ENCODE measurements at places on chromosomes 16 and 17.

- DNase-seq = peak; percentile 70
Measured at GRCh38 chr16:4679850-4680636, 13.3 kb upstream of the NUDT16L1 start.

- DNase-seq = no peak
Measured at GRCh38 chr16:6031102-6031501, 933.5 kb upstream of the EEF2KMT start.

DNA sequence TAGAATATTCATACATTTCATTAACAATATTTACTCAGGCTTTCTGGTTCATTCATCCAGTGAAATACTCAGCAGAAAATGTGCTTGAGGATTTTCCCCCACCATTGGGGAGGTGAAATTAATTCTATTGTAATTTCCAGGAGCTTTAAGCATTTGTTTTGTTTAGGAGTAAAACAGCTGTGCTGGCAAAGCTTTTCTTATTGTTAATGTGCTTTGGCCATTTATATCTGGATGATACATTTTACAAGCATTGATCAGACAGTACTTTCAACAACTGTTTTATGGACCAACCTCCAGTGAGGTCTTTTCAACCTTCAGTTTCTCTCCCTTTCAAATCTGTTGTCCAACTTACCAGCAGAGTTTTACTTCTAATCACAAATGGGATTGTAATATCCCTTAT is 672.4 kb downstream of the CDH11 start:
- no peak for DNase-seq

- no peak for DNase-seq
Measured at GRCh38 chr16:56974549-56975300, 13.0 kb downstream of the CETP start.

DNA sequence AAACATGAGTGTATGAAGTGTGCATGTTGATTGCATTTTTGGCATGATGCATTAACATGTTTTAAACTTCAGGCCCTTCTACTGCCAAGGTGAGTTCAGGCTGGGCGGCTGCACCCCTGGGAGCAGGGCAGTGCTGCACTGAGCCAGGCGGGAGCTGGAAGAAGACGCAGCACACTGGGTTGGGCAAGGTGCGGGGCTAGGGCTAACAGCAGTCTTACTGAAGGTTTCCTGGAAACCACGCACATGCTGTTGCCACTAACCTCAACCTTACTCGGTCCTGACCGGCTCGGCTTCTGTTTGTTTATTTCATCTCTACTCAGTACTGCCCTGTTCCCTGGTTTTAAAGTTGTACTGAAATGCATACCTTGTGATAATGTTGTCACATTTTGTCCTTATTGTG is 61.0 kb downstream of the MAP2K4 start:
- DNase-seq = no peak

DNA sequence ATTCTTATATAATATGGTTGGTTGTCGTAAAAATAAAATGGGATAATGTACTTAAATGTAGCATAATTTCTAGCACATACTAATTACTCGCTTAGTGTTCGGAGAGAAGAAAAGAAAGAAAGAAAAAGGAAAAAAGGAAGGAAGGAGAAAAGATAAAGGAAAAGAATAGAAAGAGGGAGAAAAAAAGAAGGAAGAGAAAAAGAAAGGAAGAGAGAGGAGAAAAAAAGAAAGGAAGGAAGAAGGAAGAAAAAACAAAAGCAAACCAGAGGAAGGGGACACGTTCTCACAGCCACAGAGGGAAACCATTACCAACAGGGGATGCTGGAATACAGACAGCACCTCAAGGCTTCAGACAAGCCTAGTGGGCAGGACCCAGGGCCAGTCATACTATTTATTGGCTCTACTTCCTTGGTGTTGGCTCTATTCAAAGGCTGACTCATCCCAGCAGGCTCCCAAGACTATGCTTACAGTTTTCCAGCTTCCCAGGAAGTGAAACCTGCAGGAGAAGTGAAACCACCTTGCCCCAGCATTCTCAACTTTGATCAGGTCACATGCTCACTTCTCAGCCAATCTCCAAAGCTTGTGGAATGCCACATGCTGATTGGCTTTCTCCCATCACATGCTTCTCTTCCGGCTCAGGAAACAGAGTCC is 273.5 kb upstream of the IRX5 start:
- DNase-seq = no peak

GRCh38 chr16:57999366-57999970 is 1.0 kb downstream of the ZNF319 start:
- no peak for DNase-seq

- DNase-seq = no peak
Measured at GRCh38 chr16:59514651-59515050, 780.5 kb upstream of the GOT2 start.

GRCh38 chr17:15233022-15233805 is 31.9 kb downstream of the PMP22 start:
- DNase-seq = no peak

DNA sequence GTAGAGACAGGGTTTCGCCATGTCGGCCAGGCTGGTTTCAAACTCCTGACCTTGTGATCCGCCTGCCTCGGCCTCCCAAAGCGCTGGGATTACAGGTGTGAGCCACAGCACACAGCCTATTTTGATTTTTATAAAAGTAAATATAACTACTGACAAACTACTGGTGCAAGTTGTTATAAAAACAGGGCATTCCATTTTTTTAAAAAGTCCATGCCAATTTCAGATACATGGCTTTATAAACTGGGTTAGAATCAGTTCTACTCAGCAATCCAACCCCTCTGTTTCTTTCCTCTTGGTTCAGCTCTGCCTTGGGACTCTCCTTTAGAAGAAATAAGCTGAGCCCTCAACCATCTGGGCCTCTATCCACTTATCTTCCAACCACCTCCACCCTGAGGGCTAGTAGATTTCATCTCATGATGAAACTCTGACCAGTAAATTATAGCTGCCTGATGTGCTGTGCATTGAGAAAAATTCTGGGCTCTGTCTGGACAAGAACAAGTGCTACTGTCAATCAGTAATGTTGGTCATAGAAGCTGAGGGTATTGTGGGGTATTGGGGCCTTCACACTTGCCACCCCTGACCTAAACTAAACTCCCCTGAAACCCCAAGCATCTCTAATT is 10.2 kb downstream of the RANBP10 start:
- DNase-seq = no peak

DNA sequence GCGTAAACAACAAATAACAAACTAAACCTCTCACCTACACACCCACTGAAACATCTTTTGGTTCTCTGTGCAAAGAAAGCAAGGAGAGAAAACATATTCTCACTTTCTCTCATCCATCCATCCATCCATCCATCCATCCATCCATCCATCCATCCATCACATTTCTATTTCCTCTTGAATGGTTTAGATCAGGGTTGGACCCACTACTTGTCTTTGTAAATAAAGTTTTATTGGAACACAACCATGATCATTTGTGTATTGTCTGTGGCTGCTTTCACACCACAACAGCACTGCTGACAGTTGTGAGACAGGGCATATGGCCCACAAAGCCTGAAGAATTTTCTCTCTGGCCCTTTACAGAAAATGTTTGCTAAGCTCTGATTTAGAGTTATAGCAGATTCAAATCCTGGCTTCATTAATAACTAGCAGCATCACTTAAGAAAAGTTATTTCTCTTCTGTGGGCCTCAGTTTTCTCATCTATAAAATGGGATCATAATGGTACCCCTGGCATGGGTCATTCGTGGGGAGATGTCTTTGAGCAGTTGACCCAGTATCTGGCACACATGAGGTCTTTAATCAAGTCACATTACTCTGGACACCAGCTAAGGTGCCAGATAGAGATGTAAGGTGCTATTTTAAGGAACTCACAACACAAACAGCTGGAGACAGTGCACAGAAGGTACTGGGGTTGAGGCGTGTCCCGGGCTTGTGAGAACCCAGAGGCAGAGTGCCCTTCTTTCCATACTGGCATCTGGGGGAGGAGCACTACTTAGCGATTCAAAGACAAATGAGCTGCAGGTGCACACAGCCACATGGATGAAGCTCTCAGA is 146.3 kb downstream of the CMIP start:
- DNase-seq = no peak

- no peak for DNase-seq
Measured at GRCh38 chr17:15514469-15514868, 47.0 kb upstream of the CDRT4 start.

DNA sequence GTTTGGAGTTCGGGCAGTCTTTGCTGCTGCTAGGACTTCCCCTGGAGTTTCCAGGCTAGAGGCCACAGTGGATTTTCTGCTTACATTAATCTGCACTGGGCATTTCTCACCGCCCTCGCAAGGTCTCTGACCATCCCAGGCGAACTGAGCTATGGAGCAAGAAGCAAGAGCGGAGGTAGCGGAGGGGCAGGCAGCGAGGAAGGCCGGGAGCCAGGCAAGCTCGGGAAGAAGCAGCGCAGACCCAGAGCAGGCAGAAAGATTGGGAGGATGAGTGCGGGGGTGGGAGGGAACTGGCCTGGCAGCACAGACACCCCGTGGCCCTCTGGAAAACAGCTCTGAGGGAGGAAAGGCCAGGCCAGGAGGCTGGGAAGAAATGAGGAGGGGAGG is 3.8 kb downstream of the COTL1 start:
- no peak for DNase-seq

DNA sequence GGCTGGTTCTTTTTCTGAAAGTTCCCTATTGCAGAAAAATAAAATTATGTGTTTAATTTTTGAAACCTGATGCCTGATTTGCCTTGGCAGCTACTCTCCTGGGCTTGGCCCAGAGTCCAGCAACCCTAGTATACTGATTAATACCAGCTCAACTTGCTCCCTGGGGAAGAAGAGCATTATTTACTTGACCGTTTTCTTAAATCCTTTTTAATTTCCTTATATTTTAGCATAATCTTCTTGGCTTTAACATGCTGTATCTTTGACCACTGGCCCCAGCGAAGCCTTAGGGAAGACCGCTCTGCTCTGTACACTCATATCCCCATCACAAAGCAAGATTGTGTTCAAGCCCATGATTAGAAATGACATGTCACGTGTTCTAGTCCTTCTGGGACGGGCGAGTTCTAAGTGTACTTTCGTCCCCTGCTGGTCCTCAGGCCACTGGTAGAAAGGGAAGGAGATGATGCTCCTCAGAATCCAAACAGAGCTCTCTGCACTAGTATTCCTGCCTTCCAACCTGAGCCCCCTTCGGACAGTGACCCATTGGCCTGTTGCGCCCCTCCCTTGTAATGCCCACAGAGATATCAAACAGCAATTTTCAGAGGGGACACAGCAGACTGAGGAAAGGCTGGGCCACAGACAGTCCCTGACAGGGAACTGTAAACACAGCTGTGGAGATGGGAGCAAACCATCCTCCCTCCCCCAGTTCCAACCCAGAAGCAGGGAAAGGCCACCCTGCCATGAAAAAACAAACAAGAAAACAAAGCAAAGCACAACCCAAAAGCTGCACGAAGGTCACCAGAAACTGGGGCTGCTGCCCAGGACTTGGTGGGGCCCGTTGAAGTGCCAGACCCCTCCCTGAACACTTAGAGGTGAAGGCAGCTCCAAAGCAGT is 4.3 kb upstream of the EZH1 start:
- DNase-seq = no peak

GRCh38 chr16:51756447-51757123 is 605.5 kb upstream of the SALL1 start:
- no peak for DNase-seq

DNA sequence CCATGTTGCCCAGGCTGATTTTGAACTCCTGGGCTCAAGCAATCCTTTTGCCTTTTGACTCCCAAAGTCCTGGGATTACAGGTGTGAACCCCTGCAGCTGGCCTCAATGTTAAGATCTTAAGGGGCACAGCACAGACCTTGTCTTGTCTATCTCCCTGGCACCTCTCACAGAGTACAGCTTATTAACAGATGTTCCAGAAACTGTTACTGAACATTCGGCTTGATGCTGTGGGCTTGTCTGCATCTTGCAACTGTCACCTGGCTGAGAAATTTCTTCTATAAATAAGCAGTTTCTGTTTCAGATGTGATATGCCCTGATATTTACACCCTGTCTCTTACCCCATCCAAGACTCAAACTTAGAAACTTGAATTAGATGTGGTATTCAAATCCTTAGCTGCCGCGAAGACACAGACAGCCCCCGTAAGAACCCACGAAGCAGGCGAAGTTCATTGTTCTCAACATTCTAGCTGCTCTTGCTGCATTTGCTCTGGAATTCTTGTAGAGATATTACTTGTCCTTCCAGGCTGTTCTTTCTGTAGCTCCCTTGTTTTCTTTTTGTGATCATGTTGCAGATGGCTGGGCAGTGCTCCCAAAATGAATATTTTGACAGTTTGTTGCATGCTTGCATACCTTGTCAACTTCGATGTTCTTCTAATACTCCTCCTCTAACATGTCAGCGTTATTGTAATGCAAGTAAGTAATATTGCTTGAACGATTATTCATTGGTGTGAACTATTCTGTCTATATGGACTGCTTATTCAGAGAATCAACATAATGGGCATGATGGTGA is at the start of gene TNFRSF17:
Gene TNFRSF17 (plus strand): TSS at position 450 of the 791 bp plus-strand sequence. CDS start 115 bp downstream, at position 565.
- no peak for DNase-seq

Data from right forelimb (tissue), 1 donor.